Left colon (tissue), 2 donors: ENCODE measurements at places on chromosomes 4 and X.
A peak's percentile ranks its signal among the peaks of the same experiment; 100 is the strongest.

DNA sequence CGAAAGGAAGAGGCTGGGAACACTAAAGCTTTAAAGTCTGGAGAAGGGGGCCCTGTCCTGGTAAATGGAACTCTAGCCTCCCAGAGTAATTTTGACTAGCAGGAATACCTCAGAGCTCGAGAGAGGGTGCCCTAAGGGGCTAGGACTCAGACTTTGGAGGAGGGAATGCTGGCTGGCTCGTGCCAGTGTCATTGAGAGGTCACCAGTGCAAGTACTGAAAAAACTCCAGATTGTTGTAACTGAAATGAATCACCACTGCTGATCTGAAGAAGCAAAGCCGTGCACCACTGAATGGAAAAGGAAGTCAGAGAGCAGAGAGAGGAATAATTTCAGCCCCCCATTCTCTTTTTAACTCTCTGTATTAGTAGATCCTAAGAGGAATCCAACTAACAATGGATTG lies 690.2 kb downstream of the FAT4 start:
- no peak for DNase-seq

DNA sequence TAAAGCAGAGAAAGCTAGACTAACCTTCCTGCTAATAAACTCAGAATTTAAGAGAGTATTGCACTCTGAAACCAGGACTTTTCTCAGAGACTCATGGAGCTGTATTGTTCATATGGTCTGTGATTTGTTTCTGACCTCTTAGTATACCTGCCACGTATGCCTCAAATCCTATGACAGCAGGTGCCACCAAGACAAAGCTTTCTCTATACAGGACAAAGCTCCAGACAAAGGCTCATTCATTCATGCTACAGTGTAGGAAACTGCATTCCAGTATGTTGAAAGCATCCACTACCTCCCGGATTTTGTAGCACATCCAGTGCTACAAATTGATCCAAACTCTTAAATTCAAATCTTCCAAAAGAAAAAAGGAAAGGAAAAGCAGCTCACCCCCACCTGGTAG lies 178.3 kb downstream of the CHIC2 start:
- DNase-seq: no peak

GRCh38 chr4:70183168-70183939 lies 12.2 kb upstream of the ODAM start:
- peak; percentile 12 for DNase-seq

- no peak for DNase-seq
Observed at GRCh38 chr4:52192721-52193135, 141.6 kb downstream of the SPATA18 start.

GRCh38 chrX:26925088-26925487 lies 538.1 kb downstream of the PPP4R3C start:
- DNase-seq: no peak

- peak; percentile 77 for DNase-seq
Observed at GRCh38 chrX:107731831-107732502, 43.6 kb downstream of the TSC22D3 start.

GRCh38 chr4:143397887-143398286 lies 61.2 kb downstream of the GAB1 start:
- DNase-seq: no peak

DNA sequence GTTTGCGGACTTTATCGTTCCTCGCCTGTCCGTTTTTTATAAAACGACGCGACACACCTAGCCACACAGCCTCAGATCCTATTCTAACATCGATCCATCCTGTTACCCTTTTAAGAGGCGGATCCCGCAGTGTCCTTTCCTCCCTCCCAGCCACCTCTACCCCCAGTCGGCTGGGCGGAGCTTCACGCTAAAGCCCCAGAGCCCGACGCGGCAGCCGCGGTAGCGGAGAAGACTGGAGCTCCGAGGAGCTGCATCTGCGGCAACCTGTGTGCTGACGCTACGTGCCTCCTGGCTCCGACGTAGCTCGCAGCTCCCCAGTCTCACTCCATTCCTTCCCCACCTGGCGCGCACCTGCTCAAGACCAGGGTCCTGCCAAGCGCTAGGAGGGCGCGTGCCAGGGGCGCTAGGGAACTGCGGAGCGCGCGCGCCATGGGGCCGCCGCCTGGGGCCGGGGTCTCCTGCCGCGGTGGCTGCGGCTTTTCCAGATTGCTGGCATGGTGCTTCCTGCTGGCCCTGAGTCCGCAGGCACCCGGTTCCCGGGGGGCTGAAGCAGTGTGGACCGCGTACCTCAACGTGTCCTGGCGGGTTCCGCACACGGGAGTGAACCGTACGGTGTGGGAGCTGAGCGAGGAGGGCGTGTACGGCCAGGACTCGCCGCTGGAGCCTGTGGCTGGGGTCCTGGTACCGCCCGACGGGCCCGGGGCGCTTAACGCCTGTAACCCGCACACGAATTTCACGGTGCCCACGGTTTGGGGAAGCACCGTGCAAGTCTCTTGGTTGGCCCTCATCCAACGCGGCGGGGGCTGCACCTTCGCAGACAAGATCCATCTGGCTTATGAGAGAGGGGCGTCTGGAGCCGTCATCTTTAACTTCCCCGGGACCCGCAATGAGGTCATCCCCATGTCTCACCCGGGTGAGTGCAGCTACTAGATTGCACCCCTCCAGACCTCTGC lies at the start of gene RNF128:
RNF128 (plus strand) TSS at position 217 of the 953 bp plus-strand sequence; CDS start at position 430, 213 bp downstream.
- DNase-seq: peak; percentile 76

- DNase-seq: no peak
Observed at GRCh38 chr4:2874861-2875260, 31.2 kb downstream of the ADD1 start.

GRCh38 chr4:6884341-6884870 lies 25.2 kb upstream of the TBC1D14 start:
- no peak for DNase-seq

DNA sequence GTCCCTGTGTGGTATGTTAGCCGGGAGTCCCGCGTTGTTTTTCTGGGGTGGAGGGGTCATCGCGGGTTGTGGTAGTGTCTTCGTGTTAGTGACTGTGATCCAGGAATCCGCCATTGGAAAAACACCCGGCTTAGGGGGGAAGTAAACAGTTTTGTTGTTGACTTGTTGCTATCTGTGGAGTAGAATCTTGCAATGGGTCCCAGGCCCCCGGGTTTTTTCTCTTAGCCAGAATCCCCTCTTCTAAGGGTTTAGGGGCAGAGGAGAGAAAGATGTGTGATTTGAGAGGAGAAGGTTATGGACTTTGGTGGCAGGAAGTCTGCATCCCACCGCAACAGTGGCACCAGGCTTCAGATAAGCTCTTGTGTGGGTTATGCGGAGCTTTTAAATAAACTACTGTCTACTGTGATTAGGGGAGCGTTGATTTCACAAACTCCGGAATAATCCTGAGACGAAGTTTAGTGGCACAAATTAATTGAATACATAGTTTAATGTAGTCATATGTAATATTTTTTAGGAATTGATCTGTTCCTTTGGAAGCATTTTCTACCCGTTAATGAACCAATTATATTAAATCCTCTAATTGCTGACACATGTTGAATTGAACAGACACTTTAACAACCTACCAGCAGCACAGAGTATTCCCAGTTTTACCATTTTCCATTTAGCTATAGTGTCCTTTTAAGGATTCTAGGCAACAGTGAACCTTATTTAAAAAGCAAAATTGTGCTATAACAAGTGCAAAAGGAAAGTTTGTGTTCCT lies 1.4 kb downstream of the DDX3X start:
- DNase-seq: no peak

- DNase-seq: no peak
Observed at GRCh38 chrX:92270936-92271855, 492.0 kb downstream of the PCDH11X start.
